ENCODE measurements at places on chromosomes 7 and 10.
A peak's percentile ranks its signal among the peaks of the same experiment; 100 is the strongest.

- no peak for DNase-seq
These were observed 10.5 kb downstream of the ST8SIA6 start for GRCh38 chr10:17443707-17444387.

DNA sequence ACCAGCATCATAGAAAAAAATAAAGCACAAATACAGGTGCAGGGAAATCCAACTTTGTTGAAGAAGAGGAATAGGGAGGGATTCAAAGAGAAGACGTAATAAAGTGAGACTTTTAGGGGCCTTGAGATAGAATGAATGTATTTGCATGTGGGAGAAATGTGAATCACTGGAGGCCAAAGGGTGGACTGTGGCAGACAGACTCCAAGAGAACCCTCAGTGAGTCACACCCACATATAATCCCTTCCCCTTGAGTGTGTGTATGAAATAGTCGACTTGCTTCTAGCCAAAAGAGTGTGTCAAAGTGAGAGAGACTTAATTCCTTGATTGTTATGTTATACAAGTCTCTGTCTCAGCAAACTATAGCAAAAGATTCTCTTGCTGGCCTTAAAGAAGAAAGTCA lies 101.3 kb upstream of the GHITM start:
- no peak for DNase-seq

- no peak for DNase-seq
These were observed 1034.6 kb upstream of the LRRN3 start for GRCh38 chr7:110056331-110056730.

DNA sequence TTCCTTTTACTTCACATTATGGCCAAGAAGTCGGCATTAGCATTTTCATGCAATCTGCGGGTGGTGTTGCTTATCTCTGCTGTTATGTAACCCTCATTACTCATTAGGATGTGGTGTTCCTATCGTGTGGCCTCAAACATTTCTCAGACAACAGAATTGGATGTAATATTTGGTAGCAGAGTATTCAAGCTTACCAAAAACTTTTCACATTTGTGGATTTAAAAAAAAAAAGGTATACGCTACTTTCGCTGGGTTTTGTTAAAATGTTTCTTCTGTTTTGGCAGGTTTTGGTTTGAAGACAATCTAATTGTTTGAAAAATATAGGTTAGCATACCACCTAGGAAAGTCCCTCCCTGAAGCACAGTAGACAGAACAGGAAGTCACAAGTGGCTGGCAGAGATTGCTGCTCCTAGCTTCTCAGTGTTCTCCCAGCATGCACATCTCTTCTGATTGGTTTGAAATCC lies 128.8 kb downstream of the GATA3 start:
- no peak for DNase-seq

DNA sequence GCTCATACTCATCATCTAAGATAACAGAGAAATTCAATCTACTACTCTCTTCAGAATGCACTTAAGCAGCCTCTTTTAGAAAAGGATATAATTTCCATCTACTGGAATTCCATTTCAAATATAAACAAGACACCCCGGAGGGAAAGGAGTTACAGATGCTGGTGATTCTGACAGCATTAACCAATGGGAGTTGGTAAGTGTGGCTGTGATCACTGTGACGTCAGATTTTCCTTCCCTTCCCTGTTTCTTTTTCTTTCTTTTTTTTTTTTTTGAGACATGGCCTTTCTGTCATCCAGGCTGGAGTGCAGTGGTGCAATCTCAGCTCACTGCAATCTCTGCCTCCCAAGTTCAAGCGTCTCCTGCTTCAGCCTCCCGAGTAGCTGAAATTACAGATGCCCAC lies 106.6 kb downstream of the ACTR3B start:
- DNase-seq, result no peak

GRCh38 chr10:109126016-109126415 lies 797.3 kb downstream of the XPNPEP1 start:
- no peak for DNase-seq

GRCh38 chr7:90081621-90082020 lies 72.6 kb upstream of the STEAP1 start:
- DNase-seq, result no peak

- no peak for DNase-seq
These were observed 101.2 kb upstream of the ZNF746 start for GRCh38 chr7:149598721-149599308.

- DNase-seq, result no peak
These were observed 24.8 kb downstream of the FAM53B start for GRCh38 chr10:124719213-124719851.

DNA sequence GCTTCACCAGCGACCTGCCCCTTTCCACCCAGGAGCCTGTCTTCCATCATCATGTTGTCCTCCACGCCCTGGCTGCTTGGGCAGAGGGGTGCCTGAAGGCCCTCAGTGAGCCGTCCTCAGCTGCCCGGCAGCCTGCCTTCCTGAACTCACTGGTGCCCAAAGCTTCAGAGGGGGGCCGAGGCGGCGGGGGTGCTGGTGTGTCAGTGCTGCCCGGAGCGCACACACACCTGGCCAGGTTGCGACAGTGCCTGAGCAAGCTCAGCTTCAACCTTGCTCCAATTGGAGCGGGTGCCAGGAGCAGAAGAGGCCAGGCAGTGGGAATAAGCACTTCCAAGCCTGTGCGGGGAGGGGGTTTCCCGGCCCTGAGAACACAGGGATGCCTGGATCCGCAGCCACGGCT lies 566.3 kb downstream of the INHBA start:
- DNase-seq, result no peak

- peak; percentile 44 for DNase-seq
These were observed 32.5 kb downstream of the C7orf33 start for GRCh38 chr7:148622887-148623585.

GRCh38 chr10:104541820-104542219 lies 99.3 kb upstream of the SORCS3 start:
- DNase-seq, result no peak

- DNase-seq, result no peak
These were observed 53.9 kb upstream of the CREB5 start for GRCh38 chr7:28358423-28358868.

GRCh38 chr10:97356318-97356914 lies 21.9 kb upstream of the FRAT2 start:
- no peak for DNase-seq

DNA sequence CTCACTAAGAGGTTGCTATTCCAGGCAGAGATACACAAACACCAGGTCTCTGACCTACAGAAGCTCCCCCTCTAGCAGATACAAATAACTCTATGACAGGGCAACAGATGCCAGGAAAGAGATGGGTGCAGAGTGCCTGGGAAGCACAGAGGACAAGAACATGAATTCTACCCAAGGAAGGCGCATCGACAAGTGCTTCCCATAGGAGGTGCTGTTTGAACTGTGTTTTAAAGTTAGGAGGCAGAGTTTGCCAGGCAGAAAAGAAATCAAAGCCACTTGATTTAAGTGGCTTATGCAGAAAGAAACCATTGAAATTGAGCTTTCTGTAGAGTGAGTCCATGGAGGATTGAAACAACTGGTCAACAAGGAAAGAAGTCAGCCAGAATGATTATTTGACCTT lies 35.3 kb upstream of the EGR2 start:
- no peak for DNase-seq

GRCh38 chr10:1102831-1103230 lies 46.6 kb downstream of the WDR37 start:
- DNase-seq, result no peak

GRCh38 chr7:50502001-50502684 lies 52.0 kb upstream of the FIGNL1 start:
- DNase-seq, result no peak

DNA sequence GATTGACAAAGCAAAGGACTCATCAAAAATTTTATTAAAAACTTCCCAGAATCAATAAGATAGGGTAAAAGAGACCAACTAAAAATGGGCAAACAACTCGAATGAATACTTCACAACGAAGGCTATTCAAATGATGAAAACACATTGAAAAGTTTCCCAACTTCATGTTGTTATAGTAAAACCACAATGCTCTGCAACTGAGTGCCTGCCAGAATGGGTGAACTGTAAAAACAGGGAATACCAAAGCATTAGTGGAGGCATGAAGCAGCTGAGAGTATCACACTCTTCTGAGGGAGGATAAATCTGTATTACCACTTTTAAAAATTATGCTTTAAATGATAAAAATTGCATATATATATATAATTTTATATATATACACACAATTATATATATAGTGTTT lies 1214.7 kb downstream of the SORCS3 start:
- DNase-seq, result no peak

DNA sequence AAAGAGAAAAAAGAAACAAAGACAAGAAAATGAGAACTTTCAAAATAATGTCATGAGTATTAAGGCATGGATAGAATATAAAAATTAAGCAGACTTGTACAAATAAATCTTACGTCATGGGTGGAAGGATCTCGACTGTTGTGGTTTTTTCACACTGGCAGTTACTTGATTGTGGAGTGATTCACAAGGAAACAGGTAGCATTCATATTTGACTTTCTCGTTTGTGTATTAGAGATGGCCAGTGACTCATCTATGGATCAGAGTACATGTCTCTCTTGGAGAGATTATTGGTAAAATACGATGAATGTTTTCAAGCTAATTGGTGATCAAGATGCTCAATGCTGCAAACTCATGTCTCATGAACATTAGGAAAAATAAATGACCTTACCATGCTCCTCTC lies 564.3 kb downstream of the GATA3 start:
- no peak for DNase-seq

GRCh38 chr7:2522780-2523433 lies 3.3 kb downstream of the LFNG start:
- DNase-seq, result no peak

DNA sequence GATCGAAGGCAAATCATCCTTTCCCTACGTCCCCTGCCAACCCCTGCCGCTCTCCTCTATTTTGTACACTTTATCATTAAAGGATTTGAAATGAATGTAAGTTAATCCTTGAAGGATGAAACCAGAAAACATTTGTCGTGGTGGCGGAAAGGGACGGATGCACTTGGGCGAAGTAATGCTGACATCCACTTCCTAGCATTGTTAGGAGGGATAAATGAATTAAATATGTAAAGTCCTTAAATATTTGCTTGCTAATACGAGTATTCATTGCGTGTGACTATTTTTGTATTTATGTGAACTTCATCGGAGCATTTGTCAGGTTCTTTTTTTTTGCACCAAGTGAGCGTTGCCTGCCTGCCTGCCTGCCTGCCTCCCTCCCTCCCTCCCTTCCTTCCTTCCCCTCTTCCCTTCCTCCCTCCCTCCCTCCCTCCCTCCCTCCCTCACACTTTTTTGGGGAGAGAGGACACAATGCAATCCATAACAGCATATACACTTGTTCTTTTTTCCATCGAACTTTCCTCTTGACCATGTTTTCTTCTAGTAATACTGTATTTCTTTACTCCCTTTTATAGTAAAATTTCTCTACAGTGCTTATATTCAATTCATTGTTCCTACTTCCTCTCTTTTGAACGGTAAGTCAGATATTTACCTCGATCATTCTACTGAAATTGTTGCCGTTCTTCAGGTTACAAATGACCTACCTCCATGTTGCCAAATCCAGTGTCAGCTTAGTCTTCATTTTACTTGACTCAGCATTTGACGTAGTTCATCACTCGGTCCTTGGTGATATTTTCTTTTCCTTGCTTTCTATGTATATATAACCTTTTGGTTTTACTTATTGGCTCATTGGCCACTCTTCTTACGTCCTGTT lies 831 bp downstream of the CCDC7 start:
- peak; percentile 17 for DNase-seq

DNA sequence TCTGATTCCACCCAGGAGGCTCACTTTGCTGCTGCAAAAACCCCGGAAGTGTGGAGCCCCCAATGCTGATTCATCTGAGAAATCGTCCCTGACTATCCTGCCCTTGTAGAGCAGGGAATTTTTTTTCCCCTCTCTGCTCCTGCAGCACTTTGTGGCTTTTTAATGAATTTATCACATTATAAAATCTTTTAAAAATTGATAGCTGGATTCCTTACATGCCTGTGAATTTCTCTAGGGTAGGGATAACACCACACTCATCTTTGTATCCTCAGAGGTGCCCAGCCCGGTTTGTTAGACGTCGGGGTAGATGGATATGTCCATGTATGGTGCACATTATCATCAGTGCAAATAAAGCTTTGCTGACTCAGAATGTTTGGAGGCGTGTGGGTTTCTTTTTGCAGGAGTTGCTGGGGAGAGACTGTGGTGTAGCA lies 185.7 kb downstream of the STK31 start:
- DNase-seq, result no peak

DNA sequence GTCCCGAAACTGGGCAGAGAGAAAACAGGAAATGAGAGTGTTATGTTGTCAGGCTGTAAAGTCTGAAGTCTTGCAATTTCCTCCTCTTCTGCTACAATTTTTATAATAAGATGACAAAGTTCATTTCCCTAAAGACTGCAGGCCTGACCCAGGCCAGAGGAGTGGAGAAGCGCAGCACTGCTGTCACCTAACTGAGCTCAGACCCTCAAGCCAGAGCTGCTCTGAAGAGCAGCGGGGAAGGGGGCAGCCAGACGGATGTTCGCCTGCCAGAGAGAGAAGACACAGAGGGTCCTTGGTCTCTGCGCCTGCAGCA lies 12.6 kb upstream of the AOAH start:
- no peak for DNase-seq

Measured in NCI-H2081 treated with DMSO at 0.1 percent for 48 hours (cell line).